HepG2 (cell line): ENCODE measurements at places on chromosomes 11 and 22. TPM values are rescaled to one million over a fixed set of nuclear protein-coding genes. Genes with fewer than 3 reads are reported as not detected.

- no peaks in the 10 kb centered on the region for H3K27me3 ChIP-seq
- H3K27ac ChIP-seq = no peak overlapping the region
- peaks cover 16% of the 10 kb centered on the region for H3K4me1 ChIP-seq
- DNase-seq = no peak
- H3K36me3 ChIP-seq = peaks cover 40% of the 10 kb centered on the region; the same call in 2 of the 3 replicates
Observed at GRCh38 chr22:46794067-46794466, 31.6 kb downstream of the TBC1D22A start.

DNA sequence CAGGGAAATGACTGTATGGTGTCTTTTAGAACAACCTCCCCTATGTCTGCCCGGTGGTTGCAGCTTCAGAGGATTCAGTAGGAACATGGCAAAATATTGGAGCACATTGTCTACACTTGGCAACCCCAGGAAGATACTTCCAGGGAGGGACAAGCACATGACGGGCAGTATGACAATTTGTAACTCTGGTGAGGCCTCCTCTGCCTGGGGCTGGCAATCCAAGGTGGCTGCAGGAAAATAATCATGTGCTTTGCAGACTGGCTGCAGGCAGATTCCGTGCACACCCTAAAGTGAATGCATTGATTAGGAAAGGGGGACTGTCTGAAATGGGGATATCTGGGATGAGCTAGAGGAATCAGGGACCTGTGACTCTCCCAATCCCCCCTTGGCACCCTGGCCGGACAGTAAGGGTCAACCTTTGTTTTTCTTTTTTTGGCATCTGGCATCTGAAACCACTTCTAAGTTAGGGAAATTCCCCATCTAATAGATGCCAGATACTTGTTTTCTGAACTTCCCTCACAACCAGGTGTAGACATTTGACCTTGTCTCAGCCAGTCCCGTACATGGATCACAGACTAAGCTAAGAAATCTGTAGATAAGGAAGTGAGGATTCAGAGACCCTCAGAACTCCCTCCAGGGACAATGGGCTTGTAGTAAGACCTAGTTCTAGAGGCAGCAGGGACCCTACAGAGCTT is 10.5 kb upstream of the PHOX2A start:
- peaks cover 2% of the 10 kb centered on the region; the same call in 1 of the 2 replicates for H3K27me3 ChIP-seq
- peaks cover 4% of the 10 kb centered on the region; the same call in 1 of the 2 replicates for H3K4me1 ChIP-seq
- H3K36me3 ChIP-seq = no peaks in the 10 kb centered on the region
- no peak for DNase-seq

GRCh38 chr11:69339041-69339733 is 45.2 kb downstream of the MYEOV start:
- no peak overlapping the region for H3K27ac ChIP-seq
- H3K4me3 ChIP-seq = no peak overlapping the region
- DNase-seq = no peak
- H3K4me1 ChIP-seq = peaks cover 11% of the 10 kb centered on the region
- H3K27me3 ChIP-seq = no peaks in the 10 kb centered on the region

Gene OR8D1
- not detected in 2 replicates for total RNA-seq

Gene LMF2
- 10.2 and 30.6 TPM in 2 replicates for total RNA-seq

- peak; percentile 37 for DNase-seq
- H3K27ac ChIP-seq = no peak overlapping the region
- no peaks in the 10 kb centered on the region for H3K36me3 ChIP-seq
- H3K4me3 ChIP-seq = no peak overlapping the region
Observed at GRCh38 chr11:17405232-17406005, 17.0 kb upstream of the KCNJ11 start.

DNA sequence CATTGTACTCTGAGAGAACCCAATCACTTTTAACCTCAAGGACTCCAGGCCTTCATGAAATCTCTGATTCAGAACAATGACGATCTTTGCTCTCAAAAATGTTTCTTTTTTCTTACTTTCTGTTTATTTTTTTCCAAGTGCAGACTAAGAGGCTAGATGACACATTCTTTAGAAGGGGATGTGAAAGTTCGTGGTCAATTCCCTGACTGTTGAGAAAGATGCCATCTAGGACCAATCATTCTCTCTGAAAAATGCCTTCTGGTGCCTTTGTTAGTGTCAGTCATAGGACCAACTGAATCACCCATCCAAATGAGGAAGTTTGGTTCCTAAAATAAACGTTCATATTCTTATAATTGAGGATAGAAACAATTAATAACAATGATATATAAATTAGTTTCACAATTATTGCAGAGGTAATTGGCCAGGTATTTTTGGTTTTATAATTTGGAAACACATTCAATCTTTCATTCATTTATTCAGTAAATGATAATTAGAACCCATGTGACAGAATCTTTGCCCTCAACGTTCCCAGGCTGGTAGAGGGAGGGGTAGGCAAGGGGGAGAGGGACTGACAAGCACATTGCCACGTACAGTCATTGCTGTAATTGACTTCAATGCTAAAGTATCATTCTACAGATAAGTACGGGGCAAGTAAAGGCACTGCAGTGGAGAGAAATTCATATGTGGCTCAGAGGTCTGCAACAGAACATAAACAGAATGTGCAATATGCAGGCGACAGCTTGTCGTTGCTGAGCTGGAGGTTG is 333.4 kb upstream of the MPPED2 start:
- no peak for DNase-seq
- H3K27me3 ChIP-seq = no peaks in the 10 kb centered on the region
- H3K27ac ChIP-seq = no peak overlapping the region
- H3K36me3 ChIP-seq = no peaks in the 10 kb centered on the region

- DNase-seq = no peak
- peaks cover 27% of the 10 kb centered on the region; the same call in 2 of the 3 replicates for H3K27me3 ChIP-seq
- H3K36me3 ChIP-seq = no peaks in the 10 kb centered on the region
- no peak overlapping the region for H3K27ac ChIP-seq
- no peaks in the 10 kb centered on the region for H3K4me1 ChIP-seq
- H3K4me3 ChIP-seq = no peak overlapping the region
Observed at GRCh38 chr11:1447845-1448825, 38.4 kb downstream of the MOB2 start.

Gene KLHDC7B
- total RNA-seq = not detected in 2 replicates

DNA sequence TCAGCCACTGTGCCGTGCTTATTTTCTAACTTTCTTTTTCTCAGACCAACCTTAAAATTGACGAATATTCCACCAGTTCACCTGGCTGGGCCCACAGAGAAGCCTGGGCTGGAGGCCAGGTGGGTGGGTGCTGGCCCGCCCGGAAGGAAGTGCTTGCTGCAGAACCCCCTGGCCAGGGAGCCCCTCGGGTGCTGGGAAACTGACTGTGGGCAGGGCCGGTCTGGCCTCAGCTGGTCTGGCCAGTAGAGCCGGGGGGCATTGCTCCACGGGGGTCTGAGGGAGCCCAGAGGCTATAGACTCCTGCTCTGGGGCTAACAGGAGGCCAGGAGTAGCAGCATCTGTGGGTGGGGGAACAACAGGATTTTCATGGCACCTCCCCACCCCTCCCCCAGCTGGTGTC is 6.8 kb upstream of the CHID1 start:
- no peaks in the 10 kb centered on the region for H3K27me3 ChIP-seq
- no peak for DNase-seq
- H3K4me3 ChIP-seq = no peak overlapping the region
- H3K4me1 ChIP-seq = peaks cover 62% of the 10 kb centered on the region
- no peaks in the 10 kb centered on the region for H3K36me3 ChIP-seq

DNA sequence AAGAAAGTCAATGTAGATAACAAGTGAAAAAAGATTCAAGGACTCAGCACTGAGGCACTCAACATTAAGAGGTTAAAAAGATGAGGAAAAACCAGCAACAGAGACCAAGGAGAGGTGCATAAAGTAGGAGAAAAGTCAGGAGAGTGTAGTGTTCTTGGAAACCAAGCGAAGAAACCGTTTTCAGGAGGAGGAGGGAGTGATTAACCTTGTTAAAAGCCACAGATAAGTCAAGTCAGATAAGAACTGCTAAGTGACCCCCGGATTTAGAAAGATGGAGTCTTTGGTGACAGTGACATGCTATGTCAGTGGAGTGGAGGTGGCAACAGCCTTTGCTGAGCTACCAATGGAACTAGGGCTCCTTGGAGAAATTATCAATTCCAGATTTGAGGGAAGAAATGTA is 13.9 kb upstream of the NARS2 start:
- no peak overlapping the region for H3K4me3 ChIP-seq
- DNase-seq = no peak
- no peak overlapping the region for H3K27ac ChIP-seq
- no peaks in the 10 kb centered on the region for H3K27me3 ChIP-seq

GRCh38 chr11:2399488-2400068 is 972 bp upstream of the TSSC4 start:
- H3K27ac ChIP-seq = peak overlapping the region; percentile 72
- H3K36me3 ChIP-seq = 0 out of 3 replicates have a peak, but pooled peaks cover 6% of the 10 kb centered on the region
- peak overlapping the region; percentile 93 for H3K4me3 ChIP-seq
- H3K27me3 ChIP-seq = no peaks in the 10 kb centered on the region; the same call in 1 of the 2 replicates

DNA sequence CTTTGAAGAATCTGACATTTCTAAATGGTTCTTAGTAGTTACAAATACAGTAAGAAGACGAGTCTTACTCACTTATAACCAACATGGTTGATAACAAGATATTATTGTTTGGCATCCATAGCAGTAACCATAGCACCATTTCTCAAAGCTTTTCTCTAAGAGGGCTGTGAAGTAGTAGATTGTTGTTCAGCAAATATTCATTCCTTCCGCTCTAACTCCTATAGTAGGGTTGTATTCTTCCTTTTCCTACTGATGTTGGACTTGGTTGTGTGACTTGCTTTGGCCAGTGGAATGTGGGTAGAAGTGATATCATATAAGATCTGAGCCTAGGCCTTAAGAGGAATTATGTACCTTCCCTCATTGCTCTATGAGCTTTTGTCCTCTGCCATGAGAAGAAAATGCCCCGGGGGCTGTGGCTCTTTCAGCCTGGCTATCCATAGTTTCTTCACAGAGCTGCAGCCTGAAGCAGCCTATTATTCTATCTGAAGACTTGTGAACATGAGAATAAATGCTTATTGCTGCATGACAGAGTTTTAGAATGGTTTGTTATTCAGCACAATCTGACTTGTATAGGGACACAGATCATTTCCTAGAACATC is 28.9 kb upstream of the ZBED5 start:
- no peak overlapping the region for H3K27ac ChIP-seq
- no peak for DNase-seq
- H3K36me3 ChIP-seq = no peaks in the 10 kb centered on the region
- no peaks in the 10 kb centered on the region for H3K4me1 ChIP-seq
- H3K27me3 ChIP-seq = no peaks in the 10 kb centered on the region
- no peak overlapping the region for H3K4me3 ChIP-seq

DNA sequence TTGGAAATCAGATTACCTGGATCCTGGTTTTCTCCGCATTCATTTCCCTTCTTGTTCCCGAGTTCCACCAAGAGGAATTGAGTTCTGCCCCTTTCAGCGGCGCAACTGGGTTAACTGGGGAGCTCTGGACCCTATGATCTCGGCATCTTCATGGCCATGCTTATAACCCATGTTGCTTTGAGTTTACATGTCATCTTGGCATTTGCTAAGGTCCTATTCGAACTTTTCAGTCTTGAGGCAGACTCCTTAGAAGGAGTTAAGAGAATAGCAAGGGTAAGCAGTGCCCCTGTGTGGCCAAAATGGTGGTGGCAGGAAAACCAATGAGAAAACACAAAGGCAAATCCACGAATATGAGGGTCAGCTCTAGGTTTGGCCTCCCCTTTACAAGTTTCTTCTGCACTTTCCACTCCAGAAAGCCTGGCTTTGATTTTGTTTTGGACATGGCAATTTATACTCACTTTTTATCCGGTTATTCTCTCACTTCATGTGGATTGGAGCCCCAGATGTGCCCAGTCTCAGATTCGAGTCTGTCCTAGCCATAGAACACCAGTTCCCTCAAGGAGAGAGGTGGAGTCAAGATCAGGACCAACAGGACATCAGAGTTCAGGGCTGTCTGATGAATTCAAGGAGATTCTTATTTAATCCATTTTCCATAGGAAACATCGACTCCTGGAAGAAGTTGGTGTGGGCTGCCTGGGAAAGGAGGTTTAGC is 55.3 kb upstream of the FBXO3 start:
- peaks cover 55% of the 10 kb centered on the region for H3K27me3 ChIP-seq
- H3K27ac ChIP-seq = no peak overlapping the region
- no peaks in the 10 kb centered on the region for H3K4me1 ChIP-seq
- DNase-seq = peak; percentile 13

Gene IFITM1
- 0.38 TPM in 1 of 2 replicates, not detected in the other for total RNA-seq
